Retina (tissue), 1 donor: ENCODE measurements at places on chromosomes 1 and 21.
A peak's percentile ranks its signal among the peaks of the same experiment; 100 is the strongest.

- no peak for DNase-seq
Measured at GRCh38 chr1:66696771-66697170, 55.5 kb upstream of the DYNLT5 start.

GRCh38 chr1:7856345-7856744 is 3.5 kb upstream of the UTS2 start:
- no peak for DNase-seq

DNA sequence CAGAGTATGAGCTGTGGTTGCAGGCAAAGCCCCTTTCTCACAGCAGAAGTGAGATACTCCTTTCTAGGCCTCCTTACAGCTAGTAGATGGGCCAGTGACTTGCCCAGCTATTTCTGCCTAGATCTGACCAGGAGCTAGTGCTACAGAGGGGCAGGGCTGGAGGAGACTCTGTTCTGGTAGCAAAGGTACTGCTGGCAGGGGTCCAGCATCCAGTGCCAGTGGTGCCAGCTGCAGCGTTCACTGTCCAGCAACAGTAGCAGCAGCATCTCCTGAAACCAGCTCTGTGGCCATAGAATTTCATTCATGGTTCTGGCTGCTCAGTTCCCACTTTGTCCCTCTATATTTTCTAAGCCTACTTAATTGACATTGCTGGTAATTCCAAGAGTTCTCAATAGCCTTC is 62.5 kb upstream of the CNN3 start:
- DNase-seq = no peak

- DNase-seq = no peak
Measured at GRCh38 chr21:46603228-46603627, 1.7 kb downstream of the S100B start.

GRCh38 chr1:26750428-26750827 is 37.3 kb upstream of the PIGV start:
- DNase-seq = no peak

- no peak for DNase-seq
Measured at GRCh38 chr1:87147851-87148250, 180.8 kb upstream of the LMO4 start.

DNA sequence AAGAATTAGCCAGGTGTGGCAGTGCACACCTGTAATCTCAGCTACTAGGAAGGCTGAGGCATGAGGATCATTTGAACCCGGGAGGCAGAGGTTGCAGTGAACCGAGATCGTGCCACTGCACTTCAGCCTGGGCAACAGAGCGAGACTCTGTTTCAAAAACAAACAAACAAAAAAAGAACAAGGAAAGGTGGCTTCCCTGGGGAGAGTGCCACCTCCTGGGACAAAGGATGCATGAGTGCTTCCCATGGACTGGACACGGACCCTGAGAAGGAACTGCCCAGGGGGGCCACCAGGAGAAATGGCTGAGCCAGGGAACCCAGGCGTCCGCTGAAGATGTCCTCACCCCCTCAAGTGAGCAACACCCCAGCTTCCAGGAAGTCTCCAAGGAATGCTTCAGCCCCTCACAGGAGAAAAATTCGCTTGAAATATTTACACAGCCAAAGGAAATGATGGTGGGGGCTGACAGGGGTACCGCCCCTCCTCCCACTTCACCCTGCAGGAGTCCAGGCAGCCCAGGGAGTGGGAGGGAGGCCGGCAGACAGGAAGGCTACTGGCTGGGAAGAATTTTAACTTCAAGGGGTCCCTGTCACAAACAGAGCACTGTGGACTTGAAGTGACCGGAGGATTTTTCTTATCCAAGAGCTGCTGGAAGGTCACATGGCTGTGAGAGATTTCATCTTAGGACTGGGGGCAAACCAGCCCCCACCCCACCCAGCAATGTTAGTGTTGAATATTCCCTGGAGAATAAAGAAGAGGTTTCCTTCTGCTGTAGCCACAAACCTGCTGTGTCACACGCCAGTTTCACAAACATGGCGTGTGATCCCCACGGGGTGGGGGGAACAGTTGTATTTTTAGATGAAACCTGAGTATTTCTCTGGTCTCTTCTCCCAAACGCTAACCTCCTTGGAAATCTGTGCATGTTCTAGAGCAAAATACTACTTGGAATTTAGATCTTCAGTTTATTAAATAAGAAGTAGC is 90.8 kb upstream of the SLC25A33 start:
- DNase-seq = no peak

GRCh38 chr1:169681140-169681539 is 30.3 kb downstream of the SELL start:
- no peak for DNase-seq

DNA sequence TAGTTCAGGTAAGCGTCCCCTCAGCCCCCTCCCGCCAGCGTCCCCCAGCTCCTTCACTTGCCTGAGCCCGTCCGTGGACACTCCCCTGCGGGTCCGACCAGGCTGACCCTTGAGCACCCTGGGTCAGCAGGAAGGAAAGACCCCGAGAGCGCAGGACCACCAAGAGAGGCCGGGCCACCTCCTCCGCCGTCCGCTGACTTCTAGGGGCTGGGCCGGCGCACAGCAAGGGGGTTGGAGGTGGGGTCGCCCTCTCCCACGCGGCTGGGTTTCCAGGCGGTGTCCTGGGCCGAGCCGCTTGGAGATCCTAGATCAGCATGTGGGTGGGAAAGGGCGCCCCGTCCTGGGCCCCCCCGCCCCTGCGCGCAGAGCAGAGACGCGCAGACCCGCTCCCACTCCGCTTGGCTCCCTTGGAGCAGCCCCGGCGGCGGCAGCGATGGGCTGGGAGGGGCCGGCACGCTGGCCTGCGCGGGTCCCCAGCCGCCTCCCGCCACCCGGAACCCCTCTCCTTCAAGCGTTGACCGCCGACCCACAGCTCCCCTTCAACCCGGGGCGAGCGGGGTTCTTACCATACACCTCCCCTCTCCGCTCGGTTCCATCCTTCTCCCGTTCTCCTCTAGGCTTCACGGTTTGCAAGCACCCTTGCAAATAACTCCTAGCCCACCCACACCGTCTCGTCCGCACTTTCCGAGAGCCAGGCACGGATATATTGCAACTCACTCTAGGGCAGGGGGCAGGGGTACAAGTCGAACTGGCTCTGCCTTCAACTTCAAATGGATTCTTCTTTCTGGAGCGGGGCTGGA is 7.5 kb downstream of the KNCN start:
- no peak for DNase-seq

DNA sequence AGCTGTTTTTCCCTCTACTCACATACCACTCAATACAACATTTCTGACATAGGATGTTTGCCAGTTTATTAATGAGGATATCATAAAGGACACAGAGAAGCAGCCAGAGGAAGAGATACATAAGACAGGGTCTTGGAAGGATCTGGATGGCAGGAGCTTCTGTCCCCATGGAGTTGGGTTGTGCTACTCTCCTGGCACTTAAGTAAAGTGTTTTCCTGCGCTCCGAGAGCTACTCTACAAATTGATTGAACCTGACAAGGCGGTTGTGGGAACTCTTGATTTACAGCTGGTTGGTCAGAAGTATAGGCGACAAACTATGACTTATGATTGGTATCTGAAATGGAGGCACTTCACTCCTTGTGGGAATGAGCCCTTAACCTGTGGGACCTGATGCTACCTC is 208.8 kb downstream of the HMCN1 start:
- peak; percentile 51 for DNase-seq

DNA sequence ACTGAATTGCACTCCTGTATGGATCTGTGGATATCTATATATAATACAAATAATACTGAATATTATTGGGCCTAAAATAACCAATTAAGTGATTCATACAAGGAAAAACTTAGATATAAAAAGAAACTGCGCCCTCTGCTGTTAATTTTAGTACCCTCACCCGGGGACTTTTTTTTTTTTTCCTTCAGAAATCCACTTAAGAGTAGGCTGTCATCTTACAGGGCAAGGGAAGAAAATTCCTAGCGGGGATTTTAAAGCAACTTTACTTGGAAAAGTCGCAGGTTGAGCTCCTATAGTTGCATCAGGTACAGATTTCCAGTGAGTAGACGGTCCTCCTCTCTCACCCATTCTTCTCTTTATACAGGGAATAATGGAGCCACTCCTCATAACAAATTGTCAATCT is 1.3 kb downstream of the NTNG1 start:
- peak; percentile 73 for DNase-seq

- no peak for DNase-seq
Measured at GRCh38 chr1:108850929-108851328, 6.0 kb downstream of the AKNAD1 start.

GRCh38 chr1:228478326-228478725 is 8.9 kb upstream of the RNF187 start:
- no peak for DNase-seq

- no peak for DNase-seq
Measured at GRCh38 chr1:177824508-177824982, 145.3 kb downstream of the SEC16B start.

DNA sequence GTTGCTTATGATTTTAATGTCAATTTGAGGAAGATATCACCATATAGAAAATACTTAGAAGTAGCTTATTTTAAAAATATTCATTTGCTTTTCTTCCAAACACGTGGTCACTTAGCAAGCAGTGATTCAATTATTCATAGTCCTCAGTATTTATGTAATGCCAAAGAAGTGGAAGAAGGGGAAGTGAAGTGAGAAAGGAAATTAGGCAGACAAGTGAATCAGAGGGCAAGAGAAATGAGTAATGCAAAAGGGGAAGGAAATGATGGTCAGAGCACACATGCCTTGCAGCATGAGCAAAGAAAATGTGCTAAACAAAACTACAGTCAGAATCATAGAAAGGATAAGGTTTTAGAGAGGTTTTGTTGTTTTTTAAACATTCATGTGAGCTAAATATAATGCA is 31.8 kb downstream of the SDCCAG8 start:
- DNase-seq = no peak

DNA sequence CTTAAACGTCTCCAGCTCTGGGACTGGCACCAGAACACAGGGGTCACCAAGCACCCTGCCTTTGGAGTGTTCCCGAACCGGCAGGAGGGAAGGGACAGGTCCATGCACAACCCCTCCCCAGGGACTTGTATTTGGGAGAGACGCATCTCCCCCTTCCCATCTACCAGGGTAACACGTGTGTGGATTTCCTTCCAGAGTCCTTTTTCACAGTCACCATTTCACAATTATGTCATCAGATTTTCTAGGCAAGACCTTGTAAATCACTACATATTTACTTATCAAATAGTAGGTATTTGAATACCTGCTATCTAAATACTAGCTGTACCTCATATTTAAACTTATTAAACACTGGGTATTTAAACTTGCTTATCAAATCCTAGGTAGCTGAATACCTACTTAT is 57.4 kb upstream of the AJAP1 start:
- DNase-seq = no peak
